H4 (cell line): ENCODE measurements at places on chromosomes 11 and 22. TPM values are rescaled to one million over a fixed set of nuclear protein-coding genes. Genes with fewer than 3 reads are reported as not detected.

DNA sequence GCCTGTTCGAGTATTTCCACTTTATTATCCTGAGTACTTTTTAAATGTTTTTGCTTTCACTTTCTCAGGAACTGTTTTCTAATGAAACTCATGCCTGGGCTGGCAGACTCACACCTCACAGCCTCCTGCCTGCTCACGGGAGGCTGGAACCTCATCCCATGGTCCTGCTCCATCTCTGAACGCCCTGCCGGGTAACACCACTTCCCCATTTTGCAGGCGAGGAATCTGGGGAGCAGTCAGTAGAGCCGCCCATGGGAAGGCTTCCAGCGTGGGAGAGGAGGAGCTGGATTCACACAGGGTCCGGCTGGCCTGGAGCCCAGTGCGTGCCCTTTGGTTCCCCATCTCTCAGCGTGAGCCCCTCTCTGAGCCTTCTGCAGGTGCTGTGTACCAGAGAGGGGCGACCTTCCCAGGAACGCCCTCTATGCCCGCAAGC lies 53.6 kb downstream of the SCUBE1 start:
- DNase-seq: no peak

DNA sequence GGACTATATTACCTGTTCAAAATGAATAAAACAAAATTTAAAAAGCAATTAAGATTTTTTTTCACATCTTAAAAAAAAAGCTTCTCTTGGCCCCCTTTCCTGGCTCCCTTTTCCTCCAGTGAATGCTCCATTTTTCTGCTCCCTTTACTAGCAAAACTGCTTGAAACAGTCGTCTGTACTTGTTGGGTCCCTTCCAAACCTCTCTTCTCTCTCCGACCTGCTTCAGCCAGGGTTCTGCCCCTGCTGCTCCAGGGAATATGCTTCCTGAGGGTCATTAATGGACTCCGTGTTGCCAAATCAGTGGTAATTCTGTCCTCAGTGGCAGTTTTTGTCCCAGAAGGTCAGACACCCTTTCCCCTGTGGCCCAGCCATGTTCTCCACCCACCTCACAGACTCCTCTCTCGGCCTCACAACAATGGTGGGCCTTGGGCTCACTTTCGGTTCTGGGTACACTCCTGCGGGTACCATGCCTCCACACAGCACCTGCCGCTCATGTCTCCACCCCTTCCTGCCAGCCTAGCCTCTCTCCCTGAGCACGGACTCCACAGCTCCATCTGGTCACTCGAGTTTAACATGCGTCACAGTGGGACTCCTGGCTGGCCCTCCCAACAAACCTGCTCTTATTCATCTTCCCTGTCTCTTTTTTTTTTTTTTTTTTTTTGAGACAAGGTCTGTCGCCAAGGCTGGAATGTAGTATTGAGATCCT lies 7.8 kb upstream of the POLR3H start:
- DNase-seq: no peak

YIF1A gene
- total RNA-seq: 114 and 120 TPM in 2 replicates

MUC6 gene
- total RNA-seq: not detected in 2 replicates

- peak; percentile 63 for DNase-seq
Measured at GRCh38 chr11:57460022-57460757, at the start of gene RTN4RL2. RTN4RL2 (plus strand) TSS chr11:57460528; CDS start chr11:57460866, 338 bp downstream.

DNA sequence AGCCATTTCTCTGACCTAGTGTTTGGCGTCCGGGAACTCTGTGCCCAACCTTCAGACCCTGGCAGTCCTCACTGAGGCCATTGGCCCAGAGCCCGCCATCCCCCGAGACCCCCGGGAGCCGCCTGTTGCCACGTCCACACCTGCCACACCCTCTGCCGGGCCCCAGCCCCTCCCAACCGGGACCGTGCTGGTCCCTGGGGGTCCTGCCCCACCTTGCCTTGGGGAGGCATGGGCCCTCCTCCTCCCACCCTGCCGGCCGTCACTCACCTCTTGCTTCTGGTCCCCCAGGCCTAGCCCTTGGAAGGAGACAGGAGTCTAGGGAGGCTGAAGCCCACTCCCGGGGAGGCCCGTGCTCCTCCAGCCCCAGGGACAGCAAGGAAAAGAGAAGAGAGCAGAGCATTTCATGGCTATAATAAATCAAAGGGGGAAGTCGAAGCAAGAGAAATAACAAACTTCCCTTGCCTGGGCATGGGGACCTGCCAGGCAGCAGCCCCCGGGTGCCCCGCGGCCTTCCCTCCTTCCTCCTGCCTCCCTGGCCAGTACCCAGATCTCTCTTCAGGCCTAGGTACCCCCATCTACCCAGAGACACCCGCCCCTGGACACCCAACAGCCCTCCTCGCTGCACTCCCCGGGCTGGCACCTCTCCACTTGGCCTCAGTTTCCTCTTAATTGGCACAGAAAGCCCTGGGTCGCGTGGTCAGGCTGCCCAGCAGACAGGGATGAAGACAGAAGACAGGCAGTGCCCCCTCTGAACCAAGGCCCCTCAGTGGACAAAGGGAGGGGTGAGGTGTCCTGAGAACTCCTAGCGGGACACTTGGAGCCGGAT lies 13.0 kb upstream of the SLC39A13 start:
- DNase-seq: no peak

DNA sequence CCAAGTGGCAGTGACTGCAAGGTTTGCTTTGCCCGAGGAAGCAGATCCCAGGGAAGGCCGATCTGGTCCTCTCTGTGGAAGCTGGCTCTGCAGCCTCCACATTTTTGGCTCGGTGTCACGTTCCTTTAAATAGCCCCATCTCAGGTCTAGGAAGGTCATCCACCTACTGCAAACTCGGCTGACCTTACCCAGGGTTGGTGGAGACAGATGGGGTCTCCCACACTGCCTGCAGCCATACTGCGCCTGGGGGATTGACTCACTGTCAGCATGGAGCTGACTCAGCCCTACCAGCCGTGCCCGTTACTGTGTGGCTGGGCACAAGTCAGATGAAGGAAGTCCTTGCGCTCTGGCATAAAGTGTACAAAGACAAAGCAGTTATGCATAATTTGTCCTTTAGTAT lies 16.9 kb downstream of the CDPF1 start:
- no peak for DNase-seq

OR51I1 gene
- 0.45 TPM in 1 of 2 replicates, not detected in the other for total RNA-seq

DNA sequence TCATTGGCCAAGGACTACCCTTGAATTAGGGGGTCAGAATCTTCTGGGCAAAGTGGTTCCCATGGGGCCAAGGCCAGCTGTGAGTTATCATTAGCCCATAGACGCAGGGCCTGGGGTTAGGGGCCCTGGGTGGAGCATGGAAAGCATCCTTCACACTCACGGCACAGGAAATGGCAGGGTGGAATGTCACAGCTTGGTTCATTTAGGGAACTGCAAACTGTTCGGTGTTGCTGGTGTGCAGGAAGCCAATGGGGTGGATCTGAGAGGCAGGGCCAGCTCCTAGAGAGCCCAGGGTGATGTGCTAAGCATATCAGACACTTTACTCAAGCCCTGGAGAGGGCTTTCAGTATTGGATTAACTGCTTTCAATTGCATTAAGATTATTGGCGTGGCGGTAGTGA lies 42.9 kb downstream of the TECTA start:
- no peak for DNase-seq

- no peak for DNase-seq
Measured at GRCh38 chr11:108568195-108568858, 25.2 kb downstream of the EXPH5 start.

GRCh38 chr11:76654298-76654851 lies 16.2 kb downstream of the LRRC32 start:
- DNase-seq: peak; percentile 33

OR8G5 gene
- not detected in 2 replicates for total RNA-seq

TMA7B gene
- not detected in 2 replicates for total RNA-seq

LRRC55 gene
- not detected in 2 replicates for total RNA-seq

ADAMTS15 gene
- total RNA-seq: 0.62 and 0.82 TPM in 2 replicates

- DNase-seq: no peak
Measured at GRCh38 chr11:61034704-61035525, 63.4 kb downstream of the CD6 start.

GRCh38 chr11:101576456-101576855 lies 7.4 kb downstream of the TRPC6 start:
- DNase-seq: no peak

DNA sequence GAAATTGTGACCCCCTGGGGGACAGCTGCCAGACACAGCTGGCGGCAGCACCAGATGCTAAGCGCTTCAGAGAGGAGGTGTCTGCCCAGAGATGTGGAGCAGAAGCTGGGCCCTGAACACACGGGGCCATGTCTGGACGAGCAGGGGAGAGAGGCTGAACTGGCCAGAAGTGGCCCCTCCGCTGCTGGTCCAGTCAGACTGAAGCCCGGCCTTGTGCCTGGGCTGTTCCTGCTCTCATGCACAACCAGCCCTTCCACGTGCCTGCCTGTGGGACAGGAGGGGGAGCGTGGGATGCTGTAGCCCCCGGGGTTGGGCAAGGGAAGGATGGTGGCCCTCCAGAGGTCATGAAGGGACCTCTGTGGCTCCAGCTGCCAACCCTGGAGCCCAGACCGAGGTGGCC lies 1.8 kb downstream of the ADM2 start:
- no peak for DNase-seq

GRCh38 chr11:34864424-34864823 lies 51.8 kb downstream of the APIP start:
- DNase-seq: no peak

- no peak for DNase-seq
Measured at GRCh38 chr11:61698173-61698948, 18.2 kb downstream of the DAGLA start.

DNA sequence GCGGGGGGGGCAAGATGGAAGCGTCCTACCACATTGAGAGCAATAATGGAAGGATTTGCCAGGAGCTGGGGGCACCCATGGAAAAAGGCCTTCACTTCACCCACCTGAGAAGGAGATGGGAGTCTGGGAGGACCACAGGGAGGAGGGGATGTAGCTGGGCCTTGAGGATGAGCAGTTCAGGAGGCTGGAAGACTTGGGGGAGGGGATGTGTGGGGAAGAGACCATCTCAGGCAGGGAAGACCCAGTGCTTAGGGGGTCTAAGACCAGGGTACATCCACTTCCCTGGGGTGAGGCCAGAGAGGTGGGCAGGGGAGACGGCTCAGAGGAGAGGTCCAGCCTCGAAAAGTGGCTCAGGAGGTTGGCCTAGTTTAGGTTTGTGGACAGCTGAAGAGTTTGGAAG lies 71.3 kb upstream of the TCF20 start:
- no peak for DNase-seq

DNA sequence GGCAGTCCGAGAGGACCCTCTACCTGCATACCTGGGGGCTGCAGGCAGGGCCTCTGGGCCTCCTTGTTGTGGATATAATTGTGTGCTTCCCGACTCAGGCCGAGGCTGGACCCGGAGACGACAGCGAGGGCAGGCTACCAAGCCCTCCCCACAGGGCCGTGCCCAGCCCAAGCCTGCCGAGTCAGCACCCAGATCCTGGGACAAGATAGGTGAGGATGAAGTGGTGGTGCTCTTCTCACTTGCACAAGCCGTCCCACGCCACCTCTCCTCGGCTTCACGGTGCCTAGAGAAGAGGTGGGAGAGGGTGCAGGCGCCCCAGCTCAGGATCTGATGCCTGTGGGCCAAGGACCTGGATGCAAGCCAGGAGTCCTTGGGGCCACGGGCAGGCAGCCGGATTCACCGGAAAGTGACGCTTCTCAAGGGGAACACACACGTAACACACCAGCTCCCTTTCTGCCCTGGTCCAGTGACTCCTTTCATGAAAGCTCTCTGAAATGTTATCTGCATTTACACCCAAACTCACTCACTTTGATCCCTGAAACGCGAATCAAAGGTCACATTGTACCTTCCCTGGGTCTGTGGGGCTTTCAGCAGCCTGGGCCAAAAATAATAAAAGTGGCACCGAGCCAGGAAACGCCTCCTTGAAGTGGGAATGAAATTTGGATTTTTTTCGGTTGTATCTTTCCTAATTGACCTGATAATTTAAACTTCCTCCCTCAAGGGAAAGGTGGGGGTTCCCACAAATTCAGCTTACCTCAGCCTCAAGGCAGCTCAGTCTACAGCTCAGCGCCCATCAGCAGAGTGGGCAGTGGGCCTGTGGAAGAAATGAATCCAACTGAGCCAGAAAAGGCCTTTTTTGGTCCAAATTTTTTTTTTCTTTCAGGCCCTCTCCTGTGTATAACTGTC lies 1.1 kb upstream of the GNB1L start:
- peak; percentile 19 for DNase-seq

TRIM51 gene
- not detected in 2 replicates for total RNA-seq

DNA sequence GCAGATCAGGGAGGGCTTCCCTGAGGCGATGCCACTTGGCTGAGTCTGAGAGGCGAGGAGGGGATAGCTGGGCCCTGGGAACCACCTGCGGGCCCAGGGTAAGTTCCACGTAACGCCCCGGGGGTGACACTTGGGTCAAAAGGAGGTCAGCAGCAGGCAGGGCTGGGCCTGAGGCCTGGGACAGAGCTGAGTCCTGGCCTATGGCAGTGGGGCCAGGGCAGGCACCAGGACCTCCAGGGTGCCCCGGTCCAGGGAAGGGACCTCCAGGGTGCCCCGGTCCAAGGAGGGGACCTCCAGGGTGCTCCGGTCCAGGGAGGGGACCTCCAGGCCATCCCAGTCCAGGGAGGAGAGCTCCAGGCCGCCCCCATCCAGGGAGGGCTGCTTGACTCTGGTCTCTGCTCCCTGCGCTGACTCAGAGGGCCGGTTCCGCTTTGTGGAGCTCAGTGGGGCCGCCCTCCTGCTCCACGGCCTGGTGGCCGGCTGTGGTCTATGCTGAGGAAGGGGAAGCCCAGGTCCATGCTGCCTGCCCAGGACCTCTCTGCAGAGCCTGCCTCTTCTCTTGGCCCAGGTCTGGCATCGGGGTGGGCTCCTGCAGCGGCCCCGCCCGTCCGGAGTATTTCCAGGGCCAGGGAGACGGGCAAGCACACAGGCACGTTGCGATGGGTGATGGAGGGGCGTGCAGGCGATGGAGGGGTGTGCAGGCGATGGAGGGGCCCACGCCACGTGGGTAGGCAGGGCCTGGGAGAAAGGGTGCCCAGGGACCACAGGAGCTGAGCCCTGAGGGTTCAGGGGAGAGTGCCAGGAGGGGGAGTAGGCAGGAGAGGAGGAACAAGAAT lies 19.5 kb upstream of the WNT7B start:
- DNase-seq: no peak

- peak; percentile 14 for DNase-seq
Measured at GRCh38 chr11:102986815-102987214, 31.3 kb upstream of the MMP13 start.

GALNT18 gene
- total RNA-seq: 5.0 and 6.8 TPM in 2 replicates

GRCh38 chr22:17865183-17866055 lies 91.2 kb upstream of the BID start:
- DNase-seq: no peak

DNA sequence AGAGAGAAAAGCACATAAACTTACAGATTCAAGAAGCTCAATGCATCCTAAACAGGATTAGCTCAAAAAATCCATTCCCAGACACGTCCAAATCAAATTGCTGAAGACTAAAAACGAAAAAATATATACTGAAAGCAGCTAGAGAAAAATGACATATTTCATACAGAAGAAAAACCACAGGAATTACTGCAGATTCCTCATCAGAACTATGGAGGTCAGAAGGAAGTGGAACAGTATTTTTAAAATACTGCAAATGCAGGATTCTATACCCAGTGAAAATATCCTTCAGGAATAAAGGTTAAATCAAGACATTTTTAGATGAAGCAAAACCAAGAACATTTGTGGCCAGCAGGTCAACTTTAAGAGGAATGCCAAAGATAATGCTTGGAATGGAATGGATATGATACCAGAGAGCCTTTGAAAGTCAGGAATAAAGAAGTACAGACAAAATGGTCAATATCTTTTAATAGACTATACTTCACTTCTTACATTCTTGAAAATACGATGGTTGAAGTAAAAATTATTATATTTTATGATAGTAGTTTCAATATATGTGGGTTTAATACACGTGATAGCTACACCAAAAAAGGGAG lies 352.9 kb downstream of the CTTN start:
- no peak for DNase-seq

GRCh38 chr11:110160016-110160415 lies 66.8 kb downstream of the ZC3H12C start:
- no peak for DNase-seq

- DNase-seq: no peak
Measured at GRCh38 chr11:16296273-16296672, 60.1 kb downstream of the SOX6 start.
